ENCODE measurements at places on chromosomes 13 and 19.

- DNase-seq, result no peak
Observed at GRCh38 chr13:59747529-59747928, 416.2 kb downstream of the DIAPH3 start.

- DNase-seq, result no peak
Observed at GRCh38 chr13:23086968-23087623, 93.7 kb upstream of the SGCG start.

DNA sequence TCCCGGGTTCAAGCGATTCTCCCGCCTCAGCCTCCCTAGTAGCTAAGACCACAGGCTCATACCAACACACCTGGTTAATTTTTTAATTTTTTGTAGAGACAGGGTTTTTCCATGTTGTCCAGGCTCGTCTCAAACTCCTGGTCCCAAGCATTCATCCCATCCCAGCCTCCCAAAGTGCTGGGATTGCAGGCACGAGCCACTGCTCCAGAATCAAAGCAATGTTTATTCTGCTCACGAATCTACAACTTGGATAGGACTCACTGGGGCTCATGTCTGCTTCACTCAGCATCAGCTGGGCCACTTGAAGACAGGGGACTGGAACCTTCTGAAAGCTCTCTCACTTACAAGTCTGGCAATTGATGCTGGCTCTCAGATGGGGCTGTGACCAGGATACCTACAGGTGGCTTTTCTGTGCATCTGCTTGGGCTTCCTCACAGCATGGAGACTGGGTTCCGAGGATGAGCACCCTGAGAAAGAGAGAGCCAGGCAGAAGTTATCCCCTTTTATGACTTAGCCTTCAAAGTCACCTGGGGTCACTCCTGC, 8.2 kb upstream of the ZNF792 start:
- DNase-seq, result no peak

DNA sequence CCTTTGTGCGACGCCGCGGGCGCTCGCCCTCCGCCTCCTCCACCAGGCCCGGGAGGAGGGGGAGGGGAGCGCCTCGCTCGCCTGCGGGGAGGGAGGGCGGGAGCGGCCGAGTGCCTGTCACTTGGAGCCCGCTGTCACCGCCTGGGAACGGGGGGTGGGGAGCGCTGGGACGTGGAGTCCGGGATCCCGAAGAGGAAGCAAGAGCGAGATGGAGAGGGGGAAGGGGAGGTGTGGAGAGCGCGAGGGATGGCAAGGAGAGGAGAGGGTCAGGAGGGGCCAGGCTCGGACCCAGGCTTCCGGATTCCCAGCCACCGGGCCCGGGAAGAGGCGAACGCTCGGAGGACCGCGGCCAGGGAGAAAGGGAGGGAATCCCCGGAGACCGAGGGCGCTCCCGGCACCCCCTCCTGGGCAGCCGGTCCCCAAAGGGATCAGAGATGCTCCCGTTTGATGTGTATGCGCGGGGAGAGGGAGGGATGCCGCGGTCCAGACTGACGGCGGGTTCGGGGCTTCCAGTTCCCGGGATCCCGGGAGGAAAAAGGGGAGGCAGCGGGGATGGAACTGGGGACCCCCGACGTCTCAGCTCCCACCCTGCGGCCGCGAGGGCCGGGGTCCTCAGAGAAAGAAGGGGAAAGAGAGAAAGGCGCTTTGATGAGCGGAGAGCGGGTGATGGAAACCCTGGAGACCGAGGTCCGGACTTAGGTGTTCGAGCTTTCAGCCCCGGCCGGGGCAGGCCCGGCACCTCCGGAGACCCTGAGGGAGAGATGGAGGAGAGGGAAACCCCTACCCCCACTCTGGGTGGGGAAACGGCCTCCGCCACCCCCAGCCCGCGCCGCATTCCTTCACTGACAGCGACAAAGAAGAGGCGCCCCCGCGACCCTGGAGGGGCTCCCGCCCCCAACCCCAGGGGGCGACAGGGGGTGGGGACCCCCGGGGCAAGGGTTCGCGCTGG, 4.7 kb upstream of the DPF1 start:
- DNase-seq, result no peak

DNA sequence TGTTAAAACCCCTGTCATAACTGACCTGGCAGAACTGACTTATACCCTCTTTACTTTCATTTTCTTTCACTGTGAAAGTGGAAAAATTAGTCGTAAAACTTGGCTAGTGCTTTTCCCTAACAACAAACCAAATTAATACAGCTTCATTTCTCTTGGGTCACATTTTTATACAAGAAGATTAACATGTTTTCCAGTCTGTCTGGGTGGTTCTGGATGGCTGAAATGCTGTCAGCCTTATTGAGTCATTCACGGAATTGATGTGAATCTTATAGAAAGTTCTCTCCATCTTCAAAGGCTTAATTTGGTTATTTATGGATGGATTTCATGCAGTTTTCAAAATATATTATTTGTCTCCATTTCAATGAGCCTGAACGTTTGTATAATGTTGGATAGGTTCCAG, 440.0 kb downstream of the KCTD12 start:
- DNase-seq, result no peak

- DNase-seq, result no peak
Observed at GRCh38 chr19:33301144-33301899, 1.0 kb downstream of the CEBPA start.

- DNase-seq, result no peak
Observed at GRCh38 chr19:41085748-41086415, 2.4 kb upstream of the CYP2A13 start.

DNA sequence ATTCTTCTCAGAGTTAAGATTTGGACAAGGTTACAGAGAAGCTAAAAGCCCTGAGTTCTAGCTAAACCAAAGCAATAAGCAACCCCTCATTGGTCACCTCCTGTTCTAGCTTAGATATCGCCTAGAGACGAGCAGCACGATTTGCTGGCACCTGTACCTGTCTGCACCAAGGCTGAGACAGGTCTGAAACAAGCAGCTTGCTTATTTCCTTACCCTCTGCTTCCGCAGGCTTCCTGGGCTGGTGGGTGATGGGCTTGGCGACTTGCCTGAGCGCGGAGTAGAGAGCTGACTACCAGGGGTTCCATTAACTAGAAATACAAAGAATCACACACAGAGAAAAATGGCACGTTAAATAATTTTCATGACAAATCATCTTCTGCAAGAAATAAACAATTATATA, 276.9 kb downstream of the DCLK1 start:
- DNase-seq, result no peak

DNA sequence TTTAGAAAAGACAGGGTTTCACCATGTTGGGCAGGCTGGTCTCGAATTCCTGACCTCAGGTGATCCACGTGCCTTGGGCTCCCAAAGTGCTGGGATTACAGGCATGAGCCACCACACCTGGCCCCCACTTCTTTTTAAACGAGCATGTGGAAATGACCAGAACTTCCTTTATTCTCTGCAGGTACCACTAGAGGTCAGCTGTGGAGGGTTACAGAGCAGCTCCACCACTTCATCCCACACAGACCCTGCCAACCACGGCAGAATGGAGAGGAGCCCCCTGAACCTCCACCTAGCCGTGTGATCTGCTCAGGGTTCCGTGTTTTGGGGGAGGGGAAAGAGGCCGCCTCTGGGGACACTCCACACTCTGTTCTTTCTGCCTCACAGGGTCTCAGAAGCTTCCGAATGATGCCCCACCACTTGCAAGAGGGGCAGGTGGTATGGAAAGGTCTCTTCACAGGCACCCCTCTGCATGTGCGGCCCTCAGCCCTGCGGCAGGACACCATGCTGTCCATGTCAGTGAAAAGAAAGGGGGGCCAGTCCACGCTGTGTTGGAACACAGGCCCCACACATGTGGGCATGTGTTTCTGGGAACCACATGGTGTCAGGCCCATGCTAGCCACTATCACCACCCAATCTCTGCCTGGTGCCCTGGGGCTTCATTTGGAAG, 465.0 kb downstream of the TSHZ3 start:
- no peak for DNase-seq

GRCh38 chr19:1969176-1970002, 28.4 kb downstream of the CSNK1G2 start:
- no peak for DNase-seq

- no peak for DNase-seq
Observed at GRCh38 chr13:64912141-64912540, 2318.0 kb downstream of the PCDH9 start.

- DNase-seq, result no peak
Observed at GRCh38 chr19:8899356-8899755, 67.2 kb downstream of the MBD3L1 start.

- DNase-seq, result no peak
Observed at GRCh38 chr19:535017-535835, 3.7 kb downstream of the CDC34 start.

DNA sequence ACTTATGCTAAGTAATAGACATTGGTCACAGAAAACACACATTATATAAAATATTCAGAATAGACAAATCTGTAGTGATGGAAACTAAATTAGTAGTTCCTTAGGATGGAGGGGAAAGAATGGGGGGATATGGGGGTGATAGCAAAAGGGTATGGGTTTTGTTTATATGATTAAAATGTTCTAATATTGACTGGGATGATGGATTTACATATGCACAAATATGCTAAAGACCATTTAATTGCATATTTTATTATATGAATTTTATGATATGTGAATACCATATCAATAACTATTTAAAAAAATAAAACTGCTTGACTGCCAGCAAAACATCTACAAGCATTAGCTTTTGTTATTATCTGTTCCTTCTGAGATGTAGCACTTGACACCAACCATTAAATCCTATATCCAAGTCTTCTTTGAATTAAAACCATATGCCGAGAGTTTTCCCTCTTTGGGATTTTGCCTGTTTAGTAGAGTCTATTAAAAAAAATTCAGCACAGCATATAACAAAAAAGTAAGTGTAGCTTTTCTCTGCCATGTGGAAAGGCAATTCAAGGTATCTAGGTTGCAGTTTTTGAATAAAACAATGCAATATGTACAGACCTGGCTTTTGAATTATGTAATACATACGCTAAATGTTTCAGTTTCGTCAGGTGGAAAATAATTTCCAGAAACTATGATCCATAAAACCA, 2584.1 kb upstream of the PCDH20 start:
- DNase-seq, result no peak

DNA sequence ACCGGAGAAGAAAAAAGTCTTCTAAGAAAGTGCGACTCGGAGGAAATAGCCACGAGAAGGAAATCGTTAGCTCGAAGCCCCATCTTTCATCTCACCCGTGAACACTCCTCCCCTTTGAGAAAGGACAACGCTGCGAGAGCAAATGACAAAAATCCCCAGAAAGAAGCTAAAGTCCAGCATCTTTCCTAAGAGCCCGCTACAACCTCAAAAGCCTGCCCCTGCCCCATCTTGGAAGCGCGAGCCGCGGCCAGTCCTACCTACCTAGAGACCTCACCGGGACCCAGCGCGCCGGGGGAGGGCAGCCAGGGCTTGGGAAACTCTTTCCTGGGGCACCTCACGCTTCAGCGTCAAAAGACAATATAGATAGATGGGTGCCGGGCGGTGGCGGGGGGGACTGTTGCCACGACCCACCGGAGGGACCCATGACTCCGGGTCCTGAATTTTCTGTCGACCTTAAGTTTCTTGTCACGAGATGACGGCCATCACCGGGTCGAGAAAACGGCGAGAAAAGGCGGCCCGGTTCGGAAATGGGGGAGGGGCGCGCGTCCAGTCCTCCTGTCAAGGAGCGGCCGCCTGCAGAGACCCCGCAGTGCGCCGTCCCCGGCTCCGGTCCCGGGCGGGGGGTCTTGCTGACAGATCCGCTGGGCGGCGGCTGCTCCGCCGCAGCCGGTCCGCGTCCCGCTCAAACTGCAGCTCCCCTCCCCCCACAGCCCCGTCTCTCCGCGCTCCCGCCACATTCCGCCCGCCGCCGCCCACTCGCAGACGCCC, 65.9 kb downstream of the KCNRG start:
- peak; percentile 32 for DNase-seq

- no peak for DNase-seq
Observed at GRCh38 chr19:38304352-38304865, 358 bp downstream of the C19orf33 start.

DNA sequence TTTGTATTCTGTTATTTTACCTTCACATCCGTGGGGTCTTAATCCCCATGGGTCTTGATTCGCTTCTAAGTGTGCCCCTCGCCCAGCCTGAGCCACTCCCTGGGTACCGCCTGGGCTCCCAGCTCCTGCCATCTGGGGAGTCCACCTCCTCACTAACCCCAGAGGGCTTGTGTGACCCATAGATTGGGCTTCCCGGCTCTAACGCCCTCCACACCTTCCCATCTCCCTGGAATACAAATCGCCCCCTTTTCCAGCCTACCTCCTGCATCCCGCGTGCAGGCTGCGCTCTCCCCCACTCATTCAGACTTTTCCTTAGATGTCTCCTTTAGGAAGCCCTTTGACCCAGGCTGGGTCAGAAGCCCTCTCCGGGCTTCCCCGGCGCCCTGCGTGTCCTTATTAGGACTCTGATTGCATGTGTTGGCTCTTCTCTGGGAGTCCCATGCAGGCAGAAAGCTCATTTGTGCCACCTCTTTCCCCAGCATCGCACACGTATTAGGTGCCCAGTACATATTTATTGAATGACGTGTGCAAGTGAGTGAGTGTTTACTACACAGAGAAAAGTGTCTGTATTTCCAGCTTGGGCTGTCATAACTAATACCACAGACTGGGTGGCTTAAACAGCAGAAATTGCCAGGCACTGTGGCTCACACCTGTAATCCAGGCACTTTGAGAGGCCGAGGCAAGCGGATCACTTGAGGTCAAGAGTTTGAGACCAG, 757 bp downstream of the CCDC124 start:
- no peak for DNase-seq

GRCh38 chr13:111168107-111168506, 53.0 kb downstream of the ARHGEF7 start:
- DNase-seq, result no peak

GRCh38 chr13:42970824-42971690, 21.0 kb downstream of the EPSTI1 start:
- DNase-seq, result peak; percentile 41

GRCh38 chr13:48477191-48477855, 55.6 kb downstream of the RCBTB2 start:
- no peak for DNase-seq

- no peak for DNase-seq
Observed at GRCh38 chr13:86881390-86881789, 789.8 kb upstream of the SLITRK5 start.

- no peak for DNase-seq
Observed at GRCh38 chr13:95540888-95541287, 11.6 kb upstream of the CLDN10 start.

DNA sequence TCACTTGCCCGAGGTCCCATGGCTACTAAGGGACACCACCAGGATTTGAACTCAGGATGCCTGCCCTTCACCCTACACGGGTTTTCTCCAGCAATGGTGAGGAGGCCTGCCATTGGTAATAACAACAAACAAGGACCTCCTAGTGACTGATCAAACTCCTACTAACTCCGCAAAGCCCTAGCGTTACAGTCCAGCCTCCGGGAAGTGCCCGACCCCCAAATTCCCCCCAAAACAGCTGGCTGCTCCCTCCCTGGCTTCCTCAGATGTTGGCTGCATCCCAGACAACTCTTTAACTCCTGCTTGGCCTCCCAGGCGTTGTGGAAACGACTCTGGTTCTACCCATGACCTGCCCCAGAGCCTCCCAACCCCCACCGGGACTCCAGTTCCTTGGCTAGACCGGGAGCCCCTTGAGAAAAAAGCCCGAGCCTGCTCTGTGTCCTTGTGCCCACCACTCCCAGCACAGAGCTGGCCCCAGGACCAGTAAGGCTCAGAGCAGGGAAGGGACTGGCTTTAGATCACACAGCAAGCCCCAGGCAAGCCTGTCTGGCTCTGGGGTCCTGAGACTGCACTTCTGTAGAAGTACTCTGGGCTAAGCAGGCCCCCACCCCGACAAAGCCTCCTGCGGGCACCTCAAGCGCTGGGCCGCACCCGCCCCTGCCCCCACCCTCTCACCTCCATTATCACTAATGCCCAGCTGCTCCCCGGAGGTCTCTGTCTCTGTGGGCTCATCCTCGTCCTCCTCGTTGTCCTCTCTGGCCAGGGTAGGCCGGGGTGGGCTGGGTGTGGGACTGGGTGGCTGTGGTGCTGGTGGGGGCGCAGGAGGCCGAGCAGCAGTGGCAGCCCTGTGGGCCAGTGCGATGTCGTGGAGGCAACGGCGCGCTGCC, 4.7 kb downstream of the AKT1S1 start:
- DNase-seq, result no peak

Measured in activated CD8-positive, alpha-beta memory T cell treated with anti-CD3 and anti-CD28 coated beads, Interleukin-2, amount 50 U/mL, for 4 hours (primary cell).